ENCODE measurements at places on chromosomes 2 and 18.

DNA sequence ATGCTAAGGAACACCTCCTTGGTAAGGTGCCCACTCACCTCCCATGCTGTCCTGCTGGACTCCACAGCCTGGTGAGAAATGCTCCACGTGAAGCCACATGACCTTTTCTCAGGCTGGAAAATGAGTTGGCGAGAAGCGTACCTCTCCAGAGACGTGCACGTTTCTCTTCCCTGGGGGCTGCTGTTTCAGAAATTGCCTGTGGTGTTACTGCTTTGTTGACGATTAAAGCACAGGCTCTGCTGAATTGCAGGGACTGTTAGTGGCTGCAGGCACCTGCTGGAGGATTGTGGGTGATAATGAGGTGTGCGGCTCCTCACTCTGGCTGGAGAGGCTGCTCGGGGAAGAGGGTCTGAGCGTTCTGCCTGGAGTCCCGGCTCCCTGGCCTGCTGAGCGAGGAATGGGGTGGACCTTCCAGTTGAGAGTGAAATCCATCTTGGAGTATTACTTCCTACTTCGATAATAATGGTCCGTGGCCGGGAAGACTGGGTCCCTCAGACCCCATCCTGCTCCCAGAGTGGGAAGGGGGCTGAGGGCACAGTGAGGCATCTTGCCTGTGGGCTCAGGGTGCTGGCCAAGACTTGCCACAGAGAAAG is 199.3 kb upstream of the HDAC4 start:
- DNase-seq: no peak

DNA sequence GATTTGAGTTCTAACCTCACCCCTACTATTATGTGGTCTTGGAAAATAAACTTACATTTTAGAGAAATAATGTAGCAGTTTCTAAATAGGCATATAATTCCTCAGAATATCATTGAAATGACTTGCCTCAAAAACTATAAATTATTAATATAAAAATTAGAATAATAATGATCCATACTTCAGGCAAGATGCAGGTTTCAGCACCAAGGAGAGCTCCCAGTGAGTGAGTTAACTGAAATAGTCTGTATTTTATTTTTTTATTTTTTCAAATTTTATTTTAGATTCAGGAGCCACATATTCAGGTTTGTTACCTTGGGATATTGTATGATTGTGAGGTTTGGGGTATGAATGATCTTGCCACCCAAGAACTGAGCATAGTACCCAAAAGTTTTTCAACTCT is 472.2 kb upstream of the DCC start:
- no peak for DNase-seq

- no peak for DNase-seq
Observed at GRCh38 chr2:121898483-121898882, 143.0 kb downstream of the TSN start.

- no peak for DNase-seq
Observed at GRCh38 chr2:191894681-191895147, 47.8 kb upstream of the CAVIN2 start.

GRCh38 chr18:47427072-47427471 is 175.6 kb upstream of the SKOR2 start:
- no peak for DNase-seq

DNA sequence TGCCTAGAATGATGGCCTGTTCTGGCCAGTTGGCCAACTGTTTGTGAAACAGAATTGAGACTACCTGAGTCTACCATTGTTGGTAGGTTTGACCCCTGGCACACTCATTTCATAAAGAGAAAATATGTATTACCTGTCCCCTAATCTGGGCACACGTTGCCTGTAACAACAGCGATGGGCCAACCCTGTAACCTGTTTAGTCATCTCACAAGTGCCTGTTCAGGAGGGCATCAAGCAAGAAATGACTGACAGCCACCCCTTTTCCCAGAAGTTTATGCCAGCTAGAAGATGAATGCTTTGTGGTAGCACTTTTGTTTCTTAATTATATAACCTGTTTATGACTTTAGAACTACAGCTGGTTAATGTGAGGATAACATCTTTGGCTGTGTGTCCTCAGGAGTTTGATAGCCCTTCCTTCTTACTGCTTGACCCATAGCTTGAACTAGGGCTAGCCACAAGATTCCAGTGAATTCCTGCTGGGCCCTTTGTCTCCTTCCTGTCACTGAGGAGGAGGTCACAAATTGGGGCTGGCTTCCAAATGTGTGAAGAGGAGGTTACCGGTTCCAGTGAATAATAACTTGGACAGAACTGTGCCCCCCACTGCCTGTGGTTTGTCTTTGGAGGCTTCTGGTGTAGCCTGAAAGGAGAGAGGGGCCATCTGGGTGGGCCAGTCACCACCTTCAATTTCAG is 273.9 kb upstream of the EPAS1 start:
- no peak for DNase-seq

GRCh38 chr2:118309946-118310680 is 221.8 kb downstream of the INSIG2 start:
- DNase-seq: peak; percentile 17

DNA sequence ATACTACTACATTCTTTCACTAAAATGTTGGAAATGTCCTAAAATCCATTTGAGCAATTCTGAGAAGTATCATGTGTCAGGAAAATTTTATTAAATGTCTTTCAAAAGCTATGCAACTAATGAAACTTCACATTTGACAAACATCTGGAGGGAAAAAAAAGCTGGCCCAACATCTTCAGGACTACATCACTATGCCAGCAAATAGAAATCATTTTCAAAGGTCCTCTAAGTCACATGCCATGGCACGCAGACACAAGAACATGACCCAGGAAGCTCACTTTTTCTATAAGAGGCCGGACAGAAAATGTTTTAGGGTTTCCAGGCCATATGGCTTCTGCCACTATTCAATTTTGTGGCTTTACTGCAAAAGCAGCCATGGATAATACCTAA is 11.6 kb downstream of the KANSL3 start:
- DNase-seq: no peak

Measured in NCI-H345 (cell line).